T47D (cell line): ENCODE measurements at places on chromosomes 2 and 18.

GRCh38 chr2:111226876-111227700, 106.4 kb downstream of the BCL2L11 start:
- DNase-seq, result no peak

DNA sequence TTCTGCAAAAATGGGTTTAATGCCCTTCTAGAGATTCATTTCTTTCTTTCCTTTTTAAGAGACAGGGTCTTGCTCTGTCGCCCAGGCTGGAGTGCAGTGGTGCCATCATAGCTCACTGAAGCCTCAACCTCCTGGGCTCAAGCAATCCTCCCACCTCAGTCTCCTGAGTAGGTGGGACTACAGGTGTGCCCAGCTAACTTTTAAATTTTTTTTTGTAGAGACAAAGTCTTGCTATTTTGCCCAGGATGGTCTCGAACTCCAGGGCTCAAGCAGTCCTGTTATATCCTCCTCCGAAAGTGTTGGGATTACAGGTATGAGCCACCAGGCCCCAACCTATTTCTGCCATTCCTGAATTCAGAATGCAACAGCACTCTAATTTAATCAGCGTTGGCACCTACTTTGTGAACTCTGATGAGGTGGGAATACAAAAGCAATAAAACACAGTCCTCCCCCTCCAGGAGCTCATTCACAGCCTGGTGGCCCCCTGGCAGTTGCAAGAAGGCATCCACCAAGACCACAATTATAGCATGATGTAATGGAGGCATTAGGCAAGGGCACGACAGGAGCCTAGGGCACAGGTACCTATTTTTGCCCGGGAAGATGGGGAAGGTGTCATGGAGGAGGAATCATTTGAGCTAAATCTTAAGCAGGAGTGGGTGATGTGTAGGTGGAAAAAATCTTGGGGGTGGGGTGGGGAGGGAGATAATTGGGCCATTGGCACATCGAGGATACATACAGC, 5.1 kb downstream of the RHOB start:
- DNase-seq, result no peak

DNA sequence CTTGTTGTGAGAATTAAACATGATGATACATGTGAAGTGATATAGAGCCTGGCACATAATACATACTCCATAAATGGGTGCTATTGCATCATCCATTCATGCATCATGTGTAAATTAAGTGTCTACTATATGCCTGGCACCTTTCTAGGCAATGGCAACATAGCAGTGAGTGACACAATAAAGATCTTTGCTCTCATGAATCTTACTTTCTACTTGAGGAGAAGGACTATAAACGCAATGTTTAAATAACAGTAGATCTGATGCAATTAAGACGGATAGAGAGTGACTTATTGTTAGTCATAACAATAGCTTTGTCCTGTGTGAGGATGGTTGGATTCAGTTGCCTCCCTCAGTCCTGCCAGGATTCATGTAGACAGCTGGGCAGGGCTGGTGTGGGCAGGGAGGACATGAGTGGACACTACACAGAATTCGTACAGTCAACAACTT, 88.4 kb upstream of the NPAS2 start:
- DNase-seq, result no peak

DNA sequence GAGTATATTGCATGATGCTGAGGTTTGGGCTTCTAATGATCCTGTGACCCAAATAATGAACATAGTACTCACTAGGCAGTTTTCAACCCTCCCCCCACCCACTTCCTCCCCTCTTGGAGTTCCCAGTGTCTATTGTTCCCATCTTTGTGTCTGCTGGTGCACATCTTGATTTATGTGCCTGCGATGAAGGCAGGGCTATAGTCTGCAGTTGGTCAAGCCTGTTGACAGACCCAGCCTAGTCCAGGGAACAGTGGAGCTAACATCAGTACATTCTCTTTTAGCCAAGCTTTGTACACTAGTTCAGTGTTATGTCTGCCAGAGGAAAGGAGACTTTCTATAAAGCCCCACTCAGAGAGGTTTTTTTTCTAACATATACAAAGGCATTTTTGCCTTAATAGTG, 287.6 kb downstream of the CPS1 start:
- no peak for DNase-seq

DNA sequence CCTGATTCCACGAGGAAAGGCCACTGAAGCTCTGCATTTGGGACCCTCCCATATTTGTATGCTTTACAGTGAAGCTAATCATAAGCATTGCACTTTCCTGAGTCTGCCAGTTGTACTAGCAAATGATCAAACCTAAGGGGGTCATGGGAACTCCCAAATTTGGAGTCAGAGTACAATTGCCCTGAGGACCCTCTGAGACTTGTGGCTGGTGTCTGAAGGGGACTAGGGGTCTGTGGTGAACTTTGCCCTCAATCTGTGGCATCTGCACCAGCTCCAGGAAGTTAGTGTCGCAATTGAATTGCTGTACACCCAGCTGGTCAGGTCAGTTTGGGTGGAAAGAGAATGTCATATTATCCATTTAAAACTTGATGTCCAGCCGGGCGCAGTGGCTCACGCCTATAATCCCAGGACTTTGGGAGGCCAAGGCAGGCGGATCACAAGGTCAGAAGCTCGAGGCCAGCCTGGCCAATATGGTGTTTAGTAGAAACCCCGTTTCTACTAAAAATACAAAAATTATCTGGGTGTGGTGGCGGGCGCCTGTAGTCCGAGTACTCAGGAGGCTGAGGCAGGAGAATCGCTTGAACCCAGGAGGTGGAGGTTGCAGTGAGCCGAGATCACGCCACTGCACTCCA, 18.1 kb downstream of the SOWAHC start:
- peak; percentile 46 for DNase-seq

DNA sequence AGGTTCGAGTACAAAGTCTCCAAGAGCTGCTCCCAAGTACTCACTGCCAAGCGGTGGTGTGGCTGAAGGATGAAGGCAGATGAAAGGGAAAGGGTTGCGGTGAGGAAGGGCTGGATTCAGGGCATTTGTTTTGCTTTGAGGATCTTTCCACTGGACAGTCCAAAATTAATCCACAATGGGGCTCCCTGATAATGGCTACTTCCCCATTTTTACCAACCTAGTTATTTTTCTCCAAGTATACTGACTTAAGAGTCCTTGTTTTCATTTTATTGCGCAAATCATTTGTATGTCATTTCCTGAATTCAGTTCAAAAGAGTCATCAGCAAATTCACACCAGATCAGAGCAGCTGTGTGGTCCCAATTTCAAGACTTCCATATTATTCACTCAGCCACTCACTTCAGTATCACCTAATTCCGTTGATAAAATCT, 464 bp upstream of the SESTD1 start:
- no peak for DNase-seq

- no peak for DNase-seq
Measured at GRCh38 chr18:10856132-10856531, 293.2 kb downstream of the PIEZO2 start.

DNA sequence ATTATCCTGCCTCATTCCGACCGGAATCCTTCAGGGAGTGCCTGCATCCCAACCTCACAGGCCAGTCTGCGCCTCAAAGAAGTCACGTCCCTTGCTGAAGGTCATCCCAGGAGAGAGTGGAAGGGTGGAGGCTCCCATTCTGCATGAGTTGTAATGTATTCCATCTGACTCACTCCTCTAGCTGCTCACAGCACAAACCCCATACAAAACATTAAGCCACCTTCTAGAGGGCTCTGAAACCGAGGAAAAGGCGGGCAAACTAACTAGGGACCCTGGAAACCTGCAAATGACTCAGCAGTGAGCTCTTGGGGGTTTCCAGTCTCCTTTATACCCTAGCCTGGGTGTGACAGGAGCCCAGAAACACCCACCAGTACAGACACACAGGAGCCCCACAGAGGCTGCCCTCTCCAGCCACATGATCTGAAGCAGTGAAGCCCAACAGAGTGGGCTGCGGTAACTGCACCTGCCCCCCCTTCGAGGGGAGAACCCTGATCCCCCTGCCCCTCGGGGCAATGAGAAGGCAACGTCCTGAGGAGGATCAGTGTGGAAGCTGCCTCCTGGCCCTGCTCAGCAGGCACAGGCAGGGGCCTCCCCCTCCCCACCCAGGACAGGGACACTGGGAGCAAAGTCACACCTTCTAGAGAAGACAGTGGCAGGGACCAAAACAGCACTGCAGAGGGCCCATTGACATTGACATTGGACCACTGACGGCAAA, 69.3 kb upstream of the SNTG2 start:
- no peak for DNase-seq
